ENCODE measurements at places on chromosomes 3 and 15.
A peak's percentile ranks its signal among the peaks of the same experiment; 100 is the strongest.

DNA sequence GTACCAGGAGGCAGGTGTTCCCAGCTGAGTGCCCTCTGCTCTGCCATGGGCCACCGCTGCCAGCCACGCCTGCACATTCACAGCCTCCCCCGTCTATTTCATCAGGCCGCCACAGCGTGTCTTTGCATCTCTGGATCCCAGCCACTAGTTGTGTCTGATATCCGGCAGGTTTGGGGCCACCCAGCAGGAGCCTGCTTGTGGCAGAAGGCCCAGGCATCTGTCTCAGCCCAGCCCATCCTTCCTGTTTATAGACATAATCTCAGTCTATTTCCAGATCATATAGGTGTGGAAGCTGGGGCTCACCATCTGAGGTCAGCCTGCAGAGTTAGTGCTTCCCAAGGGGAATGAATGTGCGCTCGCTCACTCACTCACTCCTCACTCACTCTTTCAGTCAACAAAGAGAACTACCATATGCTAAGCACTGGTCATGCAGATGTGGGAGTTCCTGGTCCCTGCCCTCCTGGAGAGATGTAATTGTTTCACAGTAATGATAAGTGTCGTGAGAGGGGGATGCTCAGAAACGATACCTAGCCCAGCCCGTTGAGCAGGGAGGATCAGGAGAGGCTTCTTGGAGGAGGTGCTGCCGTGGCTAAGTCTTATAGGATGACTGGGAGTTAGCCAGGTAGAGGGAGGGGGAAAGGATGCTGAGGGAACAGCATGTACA lies 60.6 kb downstream of the FGD5 start:
- DNase-seq = peak; percentile 21

- DNase-seq = no peak
Measured at GRCh38 chr3:169362868-169363267, 300.6 kb downstream of the MECOM start.

DNA sequence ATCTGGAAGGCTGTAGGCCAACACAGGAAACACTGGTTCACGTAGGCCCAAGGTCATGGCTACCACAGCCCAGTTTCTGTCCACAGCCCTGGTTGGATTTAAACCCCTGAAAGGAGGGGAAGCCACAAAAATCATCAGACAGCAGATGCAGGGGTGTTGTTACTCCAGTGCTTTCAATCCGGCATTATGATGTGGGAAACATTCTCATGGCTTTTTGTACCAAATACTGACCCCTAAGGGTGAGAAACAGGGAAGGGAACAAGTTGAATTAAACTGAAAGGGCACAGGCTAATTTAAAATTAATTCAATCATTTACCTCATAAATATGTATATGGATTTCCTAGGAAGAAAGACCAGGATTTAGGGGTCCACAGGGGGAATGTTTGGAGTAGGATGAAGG lies 375.6 kb downstream of the CTNNB1 start:
- DNase-seq = no peak

GRCh38 chr3:152671446-152672319 lies 163.2 kb upstream of the P2RY1 start:
- no peak for DNase-seq

DNA sequence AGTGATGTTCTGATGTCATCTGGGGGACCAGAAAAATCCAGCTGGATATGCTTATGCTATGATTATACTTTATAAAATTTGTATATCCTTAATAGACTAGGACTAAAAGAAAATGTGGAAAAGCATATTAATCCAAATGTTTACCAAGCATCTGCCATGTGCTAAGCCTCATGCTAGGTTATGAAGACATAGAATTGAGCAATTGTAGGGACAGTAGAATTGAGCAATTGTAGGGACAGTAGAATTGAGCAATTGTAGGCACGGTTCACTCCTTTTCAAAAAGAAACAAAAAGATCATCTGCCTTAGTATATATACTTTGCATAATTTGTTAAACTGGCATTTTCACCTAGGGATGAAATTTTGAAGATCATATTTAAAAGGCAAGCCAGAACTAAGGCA lies 18.3 kb downstream of the ABHD5 start:
- no peak for DNase-seq

DNA sequence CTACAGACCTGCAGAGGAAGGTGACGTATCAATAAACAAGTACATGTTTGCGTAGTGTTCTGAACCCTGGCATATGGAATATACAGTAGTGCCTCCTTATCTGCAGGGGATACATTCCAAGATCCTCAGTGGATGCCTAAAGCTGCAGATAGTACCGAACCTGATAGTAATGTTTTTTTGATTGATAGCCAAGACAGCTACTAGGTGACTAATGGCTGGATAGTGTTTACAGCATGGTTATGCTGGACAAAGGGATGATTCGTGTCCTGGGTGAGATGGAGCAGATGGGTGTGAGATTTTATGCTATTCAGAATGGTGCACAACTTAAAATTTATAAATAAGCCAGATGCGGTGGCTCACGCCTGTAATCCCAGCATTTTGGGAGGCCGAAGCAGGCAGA lies 55.8 kb upstream of the IGF2BP2 start:
- no peak for DNase-seq

DNA sequence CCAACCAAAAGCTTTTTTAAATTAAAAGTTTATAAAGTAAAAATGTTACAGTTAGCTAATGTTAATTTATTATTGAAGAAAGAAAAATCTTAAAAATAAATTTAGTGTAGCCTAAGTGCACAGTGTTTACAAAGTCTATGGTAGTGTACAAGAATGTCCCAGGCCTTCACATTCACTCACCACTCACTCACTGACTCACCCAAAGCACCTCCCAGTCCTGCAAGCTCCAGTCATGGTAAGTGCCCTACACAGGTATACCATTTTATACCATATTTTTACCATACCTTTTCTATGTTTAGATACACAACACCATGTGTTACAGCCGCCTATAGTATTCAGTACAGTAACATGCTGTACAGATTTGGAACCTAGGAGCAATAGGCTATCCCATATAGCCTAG lies 29.1 kb downstream of the SSR3 start:
- no peak for DNase-seq

- no peak for DNase-seq
Measured at GRCh38 chr3:135499426-135499825, 466.1 kb upstream of the PPP2R3A start.

Measured in naive thymus-derived CD4-positive, alpha-beta T cell (primary cell).